AG08396 (cell line): ENCODE measurements at places on chromosomes 5 and 9.

- no peak for DNase-seq
These were observed 2369.4 kb upstream of the ACO1 start for GRCh38 chr9:30015073-30015472.

DNA sequence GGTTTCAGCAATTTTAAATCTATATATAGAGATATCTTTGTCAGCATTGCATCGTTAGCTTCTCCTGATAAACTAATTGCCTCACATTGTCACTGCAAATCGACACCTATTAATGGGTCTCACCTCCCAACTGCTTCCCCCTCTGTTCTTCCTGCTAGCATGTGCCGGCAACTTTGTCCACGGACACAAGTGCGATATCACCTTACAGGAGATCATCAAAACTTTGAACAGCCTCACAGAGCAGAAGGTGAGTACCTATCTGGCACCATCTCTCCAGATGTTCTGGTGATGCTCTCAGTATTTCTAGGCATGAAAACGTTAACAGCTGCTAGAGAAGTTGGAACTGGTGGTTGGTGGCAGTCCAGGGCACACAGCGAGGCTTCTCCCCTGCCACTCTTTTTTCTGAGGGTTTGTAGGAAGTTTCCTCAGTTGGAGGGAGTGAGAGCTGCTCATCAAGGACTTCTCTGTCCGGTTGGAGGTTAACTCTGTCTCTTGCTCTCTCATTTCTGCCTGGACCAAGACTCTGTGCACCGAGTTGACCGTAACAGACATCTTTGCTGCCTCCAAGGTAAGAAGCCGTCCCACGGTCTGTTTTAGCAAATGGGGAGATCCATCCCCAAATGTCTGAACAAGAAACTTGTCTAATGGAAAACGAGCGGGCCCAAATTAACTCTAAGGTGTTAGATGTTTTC, at the start of gene IL4:
Gene IL4 (plus strand): TSS at position 51 of the 692 bp plus-strand sequence. CDS start 62 bp downstream, at position 113.
- DNase-seq: no peak

DNA sequence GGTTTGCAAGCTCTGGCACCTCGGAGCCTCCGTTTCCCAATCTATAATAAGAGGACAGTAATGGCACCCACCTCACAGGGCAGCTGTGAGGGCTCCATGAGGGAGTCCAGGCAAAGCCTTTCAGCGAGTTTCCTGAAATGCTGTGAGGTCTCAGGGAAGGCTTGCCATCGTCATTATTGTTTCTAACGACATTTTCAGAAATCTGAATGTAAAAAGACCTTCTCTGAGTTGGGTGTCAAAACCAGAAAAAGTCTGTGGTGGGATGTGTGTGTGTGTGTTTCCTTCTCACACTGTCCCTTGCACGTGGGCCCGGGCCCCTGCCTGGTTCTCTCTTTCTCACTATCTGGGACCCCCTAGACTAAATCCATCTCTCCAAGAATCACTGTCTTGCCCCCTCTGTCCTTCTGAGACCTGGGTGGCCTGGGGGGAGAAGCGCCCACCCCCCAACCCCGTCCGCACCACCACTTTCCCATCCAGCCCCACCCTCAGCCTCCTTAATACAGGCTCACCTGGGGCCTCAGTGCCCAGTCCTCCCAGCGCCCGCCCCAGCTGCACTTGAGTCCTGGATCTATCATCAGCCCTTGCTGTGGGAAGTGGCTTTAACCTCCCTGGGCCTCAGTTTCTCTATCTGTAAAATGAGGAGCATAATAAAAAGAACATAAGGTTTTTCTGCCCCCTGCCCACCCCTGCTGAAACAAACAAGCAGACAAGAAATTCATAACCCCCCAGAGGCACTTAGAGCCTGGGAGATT, 180.3 kb downstream of the C9orf50 start:
- DNase-seq: no peak

DNA sequence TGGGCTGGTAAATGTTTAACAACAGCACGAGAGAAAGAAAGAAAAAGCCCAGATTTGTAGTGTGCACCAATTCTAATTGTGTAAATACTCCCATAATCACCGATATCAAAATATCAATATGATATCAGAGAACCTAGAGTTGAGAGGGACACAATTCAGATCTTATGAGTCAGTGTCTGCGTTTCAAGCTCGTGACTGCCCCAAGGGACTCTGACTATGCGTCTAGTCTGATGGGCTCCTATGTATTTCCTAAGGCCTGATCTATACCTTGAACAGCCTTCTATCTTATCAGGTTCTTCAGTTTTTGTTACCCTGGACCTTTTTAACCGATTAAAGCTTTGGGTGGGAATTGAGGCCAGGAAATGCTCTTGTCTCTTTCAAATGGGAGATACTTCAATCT, 243.0 kb upstream of the SLC24A2 start:
- no peak for DNase-seq

GRCh38 chr5:78738104-78738503, 89.5 kb upstream of the LHFPL2 start:
- DNase-seq: no peak
